D341Med (cell line): ENCODE measurements at places on chromosomes 1 and 21.
A peak's percentile ranks its signal among the peaks of the same experiment; 100 is the strongest.

DNA sequence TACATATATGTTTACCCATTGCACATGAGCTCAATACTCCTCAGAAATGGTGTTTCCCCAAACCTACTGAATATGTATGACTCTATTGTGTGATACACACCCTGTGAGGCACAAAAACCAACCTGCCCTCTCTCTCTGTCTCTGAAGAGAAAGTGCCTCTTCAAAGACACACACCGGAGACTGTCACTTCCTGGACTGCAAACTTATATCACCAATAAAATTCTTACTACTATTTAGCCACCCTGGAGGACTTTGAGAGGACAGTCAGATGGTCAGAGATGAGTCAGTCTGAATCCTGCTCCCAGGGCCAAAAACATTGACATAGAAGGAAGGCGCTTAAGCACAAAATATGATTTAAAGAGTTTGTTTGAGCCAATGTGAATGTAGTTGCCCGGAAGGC is 110.4 kb downstream of the PPIAL4G start:
- DNase-seq, result no peak

GRCh38 chr1:82260051-82260450 is 459.3 kb downstream of the ADGRL2 start:
- DNase-seq, result no peak

GRCh38 chr1:87888446-87888845 is 559.8 kb downstream of the LMO4 start:
- DNase-seq, result no peak

DNA sequence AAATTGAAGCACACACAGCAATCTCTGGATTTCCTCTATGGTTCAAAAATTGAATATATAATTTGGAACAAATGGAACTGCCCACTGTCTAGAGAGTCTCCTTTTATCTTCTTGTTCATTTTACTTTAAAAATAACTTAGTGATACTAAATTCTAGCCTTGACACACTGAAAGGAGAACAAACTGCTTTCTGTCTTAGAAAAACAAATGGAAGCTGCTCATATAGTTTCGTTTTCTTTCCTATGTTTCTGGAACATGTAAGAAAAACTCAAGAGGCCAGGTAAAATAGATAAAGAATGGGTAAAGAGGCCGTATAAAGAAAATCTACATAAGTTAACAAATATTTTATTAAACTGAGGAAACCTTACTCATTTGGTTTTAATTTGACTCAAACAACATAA is 332.7 kb downstream of the NEGR1 start:
- no peak for DNase-seq

DNA sequence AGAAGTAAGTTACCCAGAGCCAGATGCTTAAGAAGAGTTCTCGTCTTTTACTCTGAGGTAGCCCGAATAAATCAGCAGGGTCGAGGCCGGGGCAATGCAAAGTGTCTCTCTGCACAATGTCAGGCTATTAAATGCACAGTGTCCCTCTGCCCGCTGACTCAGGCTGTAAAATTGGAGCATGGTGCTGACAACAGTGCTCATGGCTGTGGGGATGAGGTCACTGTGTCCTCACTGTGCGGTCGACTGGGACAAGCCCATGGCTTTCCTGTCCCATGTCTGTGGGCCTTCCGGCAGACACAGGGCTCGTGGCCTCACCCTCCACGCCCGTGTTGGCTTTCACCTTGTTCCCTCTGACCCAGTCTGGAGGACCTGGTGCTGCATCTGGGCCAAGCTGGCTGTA is 14.6 kb upstream of the SLC2A1 start:
- no peak for DNase-seq

GRCh38 chr1:190849346-190849745 is 371.7 kb upstream of the BRINP3 start:
- DNase-seq, result peak; percentile 76

- no peak for DNase-seq
Observed at GRCh38 chr1:230000493-230001184, 66.4 kb upstream of the GALNT2 start.

DNA sequence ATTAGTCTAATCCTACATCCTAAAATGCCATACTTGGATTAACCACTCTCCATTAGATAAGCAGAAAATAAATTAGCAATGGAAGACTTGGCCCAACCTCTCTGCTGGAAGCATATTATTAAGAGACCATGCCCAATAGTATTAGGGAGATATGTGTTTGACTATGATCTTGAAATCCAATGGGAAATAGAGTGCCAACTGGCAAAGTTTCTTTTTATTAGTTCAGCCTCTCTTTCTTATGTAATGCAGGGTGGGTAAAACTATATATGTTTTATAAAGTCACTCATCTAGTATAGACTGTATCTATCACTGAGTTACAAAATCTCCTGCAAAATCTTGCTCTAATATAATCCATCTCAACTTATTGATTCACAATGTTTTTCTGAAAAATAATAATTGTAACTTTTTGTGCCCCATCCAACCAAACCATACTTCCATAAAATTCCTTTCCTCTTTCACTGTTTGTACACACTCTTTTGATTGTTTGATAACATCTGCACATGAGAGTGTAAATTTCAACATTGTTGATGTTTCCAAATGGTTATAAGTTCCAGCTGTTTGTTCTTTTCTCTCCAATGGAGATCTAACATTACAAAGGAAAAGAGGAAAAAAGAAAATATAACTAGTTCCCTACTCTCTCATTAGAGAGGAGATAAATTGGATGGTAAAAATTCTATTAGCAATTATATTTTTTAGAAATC is 408.1 kb upstream of the ADGRL2 start:
- no peak for DNase-seq

- no peak for DNase-seq
Observed at GRCh38 chr1:229870381-229870780, 196.7 kb upstream of the GALNT2 start.

DNA sequence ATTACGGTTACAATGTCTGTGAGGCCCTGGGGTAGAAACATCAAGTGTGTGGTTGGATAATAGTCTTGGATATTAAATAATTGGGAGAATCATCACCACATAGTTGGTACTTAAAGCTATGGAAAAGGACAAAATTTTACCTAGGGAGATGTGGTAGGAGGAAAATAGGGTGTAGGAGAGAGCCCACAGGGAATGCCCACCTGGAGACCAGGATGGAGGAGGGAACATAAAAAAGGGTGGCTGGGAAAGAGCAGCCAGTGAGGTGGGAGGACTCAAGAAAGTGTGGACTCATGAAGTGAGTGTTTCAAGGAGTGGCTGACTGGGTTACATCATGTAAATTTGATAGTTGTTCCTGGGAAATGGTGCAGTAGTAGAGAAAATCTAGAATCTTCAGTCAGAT is 3.0 kb upstream of the SOX13 start:
- DNase-seq, result no peak

- peak; percentile 69 for DNase-seq
Observed at GRCh38 chr1:197924516-197925123, 7.4 kb downstream of the LHX9 start.

DNA sequence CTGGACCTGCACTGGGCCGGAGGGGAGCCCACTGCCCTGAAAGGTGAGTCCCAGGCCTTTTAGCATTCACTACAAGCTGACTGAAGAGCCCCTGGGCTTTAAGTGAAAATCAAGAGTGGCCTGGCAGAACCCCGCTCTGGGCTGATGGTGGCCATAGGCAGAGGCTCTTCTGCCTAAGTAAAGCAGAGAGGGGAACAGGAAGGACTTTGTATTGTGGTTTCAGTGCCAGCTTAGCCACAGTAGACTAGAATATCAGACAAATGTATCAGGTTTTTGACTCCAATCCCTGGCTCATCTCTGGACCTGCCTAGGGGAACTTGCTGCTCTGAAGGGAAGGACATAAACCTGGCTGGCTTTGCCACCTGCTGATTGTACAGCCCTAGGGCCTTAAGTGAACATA is 10.2 kb upstream of the HENMT1 start:
- DNase-seq, result no peak

GRCh38 chr1:187933562-187934419 is 1105.0 kb downstream of the PLA2G4A start:
- no peak for DNase-seq

DNA sequence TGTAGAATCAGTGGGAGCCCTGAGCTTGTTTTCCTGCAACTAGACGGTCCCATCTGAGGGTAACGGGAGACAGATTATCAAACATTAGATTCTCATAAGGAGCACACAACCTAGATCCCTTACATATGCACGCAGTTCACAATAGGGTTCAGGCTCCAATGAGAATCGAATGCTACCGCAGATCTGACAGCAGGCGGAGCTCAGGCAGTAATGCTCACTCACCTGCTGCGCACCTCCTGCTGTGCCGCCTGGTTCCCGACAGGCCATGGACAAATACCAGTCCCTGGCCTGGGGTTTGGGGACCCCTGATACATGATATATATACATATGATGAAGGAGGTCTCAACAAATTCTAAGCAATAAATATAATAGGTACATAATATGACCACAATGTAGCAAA is 19.7 kb upstream of the SMIM12 start:
- DNase-seq, result no peak

- no peak for DNase-seq
Observed at GRCh38 chr1:113949007-113949406, 19.9 kb downstream of the HIPK1 start.

- no peak for DNase-seq
Observed at GRCh38 chr21:29307718-29308455, 9.2 kb downstream of the BACH1 start.
